BE2C (cell line): ENCODE measurements at places on chromosomes 7 and 10.
A peak's percentile ranks its signal among the peaks of the same experiment; 100 is the strongest.

DNA sequence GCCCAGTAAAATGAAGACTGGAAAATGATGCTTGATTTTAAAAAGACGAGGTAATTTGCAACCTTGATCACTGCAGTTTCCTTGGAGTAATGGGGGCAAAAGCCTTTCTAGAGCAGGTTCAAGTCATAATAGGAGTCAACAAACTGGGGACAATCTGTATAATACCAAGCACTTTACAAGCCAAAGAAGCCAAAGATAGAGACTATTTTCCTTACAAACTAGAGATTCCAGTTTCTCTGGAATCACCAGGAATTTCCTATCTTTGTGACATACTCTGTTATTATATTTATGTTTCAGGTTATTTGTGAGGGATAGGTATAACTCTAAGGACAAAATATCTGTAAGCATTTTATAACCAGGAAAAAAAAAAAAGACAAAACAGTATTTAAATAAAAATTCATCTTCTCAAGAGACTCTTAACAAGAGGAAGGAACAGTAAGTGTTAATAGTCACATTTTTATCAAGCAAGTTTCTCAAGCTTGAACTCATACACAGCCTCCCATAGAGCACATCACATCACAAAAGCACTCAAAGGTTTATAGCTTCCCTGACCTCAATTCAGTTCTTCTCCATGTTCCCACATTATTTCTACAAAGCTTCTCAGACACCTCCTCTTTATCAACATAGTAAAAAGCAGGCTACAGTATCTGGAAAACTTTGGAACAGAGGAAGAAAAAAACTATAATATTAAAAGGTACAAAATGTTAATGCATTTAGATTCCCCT, 18.9 kb downstream of the JMJD1C start:
- DNase-seq: no peak

- DNase-seq: no peak
These were observed 144.1 kb downstream of the GNAI1 start for GRCh38 chr7:80278737-80279136.

DNA sequence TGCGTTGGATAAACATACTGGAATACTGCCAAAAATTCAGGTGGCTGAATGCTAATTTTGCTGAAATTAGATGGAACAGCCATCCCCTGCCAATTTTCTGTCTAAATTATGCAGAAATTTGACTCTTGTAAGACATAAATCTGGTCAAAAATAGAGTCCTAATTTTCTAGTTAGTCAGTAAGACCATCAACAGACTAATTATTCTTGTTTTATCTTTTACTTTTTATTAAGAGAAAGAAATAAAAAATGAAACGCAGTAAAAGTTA, 110.3 kb upstream of the GATA3 start:
- no peak for DNase-seq

DNA sequence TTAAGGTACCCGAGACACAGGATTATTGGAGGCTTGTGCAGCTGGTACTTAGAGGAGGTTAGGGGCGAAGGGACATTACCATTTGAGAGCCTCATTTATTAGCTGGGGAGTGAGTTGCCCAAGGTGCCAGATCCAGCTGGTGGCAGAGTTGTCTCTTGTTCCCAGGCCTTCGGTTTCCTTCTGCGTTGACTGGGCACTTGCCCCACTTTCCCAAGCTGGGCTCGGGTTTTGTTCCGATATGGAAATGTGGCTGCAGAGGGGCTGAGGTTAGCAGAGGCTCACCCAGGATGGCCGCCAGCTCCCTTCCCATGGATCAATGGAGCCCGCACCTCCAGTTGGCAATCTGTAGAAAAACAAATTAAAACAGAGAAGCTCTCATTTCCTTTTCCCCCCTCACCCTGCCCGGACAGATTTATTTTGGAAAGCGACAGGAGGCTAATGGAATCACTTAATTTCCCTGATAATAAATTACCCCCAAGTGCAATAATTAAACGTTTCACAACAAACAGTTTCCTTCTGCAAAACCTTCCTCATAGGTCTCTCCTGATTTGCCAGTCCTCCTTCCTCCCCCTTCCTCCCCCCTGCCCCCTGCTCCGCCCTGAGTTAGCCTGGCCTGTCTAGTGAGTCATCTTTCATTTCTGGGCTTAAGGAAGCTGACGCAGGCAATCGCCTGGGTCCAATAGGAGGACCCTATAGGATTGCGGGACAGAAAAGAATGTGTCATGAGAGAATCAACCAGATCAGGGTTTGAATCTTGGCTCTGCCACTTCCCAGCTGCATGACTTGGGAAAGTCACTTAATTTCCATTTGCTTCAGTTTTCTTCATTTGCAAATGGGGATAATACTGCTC, 51.7 kb downstream of the ADRA2A start:
- peak; percentile 50 for DNase-seq

DNA sequence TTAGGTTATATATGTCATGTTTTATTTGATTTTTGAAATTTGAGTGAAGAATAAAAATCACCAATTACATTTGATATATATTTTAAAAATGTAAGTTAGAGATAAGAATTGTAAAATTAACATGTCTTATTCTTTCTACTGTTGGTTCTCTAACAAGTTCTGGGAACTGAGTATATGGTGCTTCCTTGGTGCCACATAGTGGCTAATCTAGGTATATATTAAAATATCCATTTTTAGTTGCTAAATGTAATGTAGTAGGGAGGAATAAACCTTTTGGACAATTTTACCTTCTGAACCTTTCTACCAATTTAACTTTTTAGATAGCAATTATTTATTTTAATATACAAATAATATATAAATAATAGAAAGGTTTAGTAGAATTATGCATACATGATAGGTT, 17.5 kb downstream of the CFAP69 start:
- no peak for DNase-seq

GRCh38 chr7:29945259-29945809, 44.3 kb downstream of the SCRN1 start:
- no peak for DNase-seq

DNA sequence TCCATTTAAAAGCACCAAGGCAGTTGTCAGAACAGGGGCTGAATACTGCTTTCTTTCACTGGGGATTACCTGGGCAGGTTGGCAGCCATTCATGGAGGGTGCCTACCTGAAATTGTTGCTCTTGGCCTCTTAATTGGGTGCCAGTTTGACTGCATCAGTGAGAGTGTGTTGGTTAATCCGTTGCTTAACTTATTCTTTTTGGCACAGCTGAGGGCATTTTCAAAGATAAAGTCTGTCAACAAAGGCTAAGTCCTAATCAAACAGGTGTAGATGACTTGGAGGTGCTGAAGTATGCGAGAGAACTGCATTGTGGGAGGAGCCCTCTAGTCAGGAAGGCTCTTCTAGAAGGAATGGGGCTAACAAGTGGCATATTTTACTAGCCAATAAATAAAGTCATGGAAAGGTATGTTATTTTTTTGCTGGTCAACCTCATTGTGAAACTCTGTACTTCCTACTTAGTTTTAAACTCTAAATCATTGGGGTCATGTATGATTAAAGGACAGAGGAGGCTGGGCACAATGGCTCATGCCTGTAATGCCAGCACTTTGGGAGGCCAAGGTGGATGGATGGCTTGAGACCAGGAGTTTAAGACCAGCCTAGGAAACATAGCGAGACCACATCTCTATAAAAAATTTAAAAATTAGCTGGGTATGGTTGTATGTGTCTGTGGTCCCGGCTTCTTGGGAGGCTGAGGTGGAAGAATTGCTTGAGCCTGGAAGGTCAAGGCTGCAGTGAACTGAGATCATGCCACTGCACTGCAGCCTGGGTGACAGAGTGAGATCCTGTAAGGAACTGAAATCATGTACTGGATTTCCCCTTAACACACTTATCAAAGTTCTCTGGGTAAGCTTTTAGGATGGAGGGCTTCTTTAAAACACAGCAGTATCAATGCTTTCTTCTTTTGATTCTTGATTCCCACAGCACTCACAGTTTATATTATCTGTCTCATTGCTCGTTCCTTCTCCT, 134.1 kb downstream of the LRMDA start:
- no peak for DNase-seq

DNA sequence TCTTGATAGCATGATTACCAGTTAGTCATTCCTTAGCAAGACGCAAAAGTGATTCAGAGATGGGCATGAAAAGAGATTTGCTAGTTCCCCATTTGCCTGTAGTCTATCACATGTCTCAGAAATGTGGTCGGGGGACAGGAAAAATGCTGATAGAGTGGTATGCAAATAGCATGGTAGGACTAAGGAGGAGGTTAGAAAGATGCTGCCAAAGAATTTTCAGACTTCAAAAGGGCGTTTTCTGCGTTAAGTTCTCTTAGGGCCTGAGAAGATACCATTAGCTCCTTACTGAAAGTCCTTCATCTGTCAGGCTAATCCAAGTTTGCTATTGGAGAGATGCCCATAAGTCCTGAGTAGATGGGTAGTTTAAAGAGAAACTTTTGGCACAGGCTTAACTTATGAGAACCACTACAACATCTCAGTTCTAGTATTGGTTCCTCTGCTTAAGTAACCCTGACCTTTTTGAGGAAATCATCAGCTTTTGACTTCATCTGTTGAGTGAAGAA, 2.7 kb downstream of the CALD1 start:
- DNase-seq: no peak

GRCh38 chr7:57437581-57437980, 12.4 kb upstream of the ZNF716 start:
- no peak for DNase-seq

DNA sequence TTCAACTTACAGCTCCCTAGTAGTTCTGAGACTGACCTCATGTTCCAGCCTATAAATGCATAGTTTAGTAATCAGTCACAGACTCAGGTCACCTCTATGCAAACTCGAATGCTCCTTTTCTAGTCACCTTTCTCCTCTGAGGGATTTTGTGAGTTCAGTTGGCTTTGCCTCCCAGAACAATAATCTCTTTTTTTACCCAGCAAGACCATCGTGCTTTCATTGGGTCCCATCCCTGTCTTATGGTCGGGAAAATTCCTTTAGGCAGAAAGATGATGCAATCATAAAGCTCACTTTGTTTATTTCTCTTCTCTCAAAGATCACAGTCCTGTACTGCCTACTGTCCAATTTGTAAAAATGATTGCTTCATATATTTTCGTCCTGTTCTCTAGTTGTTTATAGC, 38.4 kb downstream of the TWIST1 start:
- DNase-seq: no peak

DNA sequence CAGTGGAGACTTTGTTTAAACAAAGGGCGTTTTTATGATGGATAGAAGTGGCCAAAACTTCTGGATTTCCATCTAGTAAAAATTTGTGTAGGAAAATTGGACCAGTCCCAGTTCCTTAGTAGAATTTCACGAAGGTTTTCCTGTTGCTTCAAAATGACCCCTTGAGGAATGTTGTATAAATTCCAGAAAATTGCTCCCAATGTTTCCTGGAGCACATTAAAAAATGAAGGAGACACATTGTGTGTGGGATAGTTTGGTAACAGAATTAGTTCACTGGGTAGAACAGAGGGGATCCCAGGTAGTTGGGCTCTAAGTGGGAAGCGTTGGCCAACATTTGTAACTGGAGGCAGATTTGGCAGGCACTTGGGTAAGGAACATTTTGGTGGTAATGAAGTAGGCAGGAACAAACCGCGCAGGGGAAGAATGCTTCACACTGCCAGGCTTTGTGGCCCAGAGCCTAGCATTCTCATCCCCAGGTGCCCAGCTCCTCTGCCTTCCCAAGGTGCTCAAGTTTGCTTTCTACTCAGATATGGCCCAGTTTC, 758.6 kb downstream of the AUTS2 start:
- DNase-seq: no peak

DNA sequence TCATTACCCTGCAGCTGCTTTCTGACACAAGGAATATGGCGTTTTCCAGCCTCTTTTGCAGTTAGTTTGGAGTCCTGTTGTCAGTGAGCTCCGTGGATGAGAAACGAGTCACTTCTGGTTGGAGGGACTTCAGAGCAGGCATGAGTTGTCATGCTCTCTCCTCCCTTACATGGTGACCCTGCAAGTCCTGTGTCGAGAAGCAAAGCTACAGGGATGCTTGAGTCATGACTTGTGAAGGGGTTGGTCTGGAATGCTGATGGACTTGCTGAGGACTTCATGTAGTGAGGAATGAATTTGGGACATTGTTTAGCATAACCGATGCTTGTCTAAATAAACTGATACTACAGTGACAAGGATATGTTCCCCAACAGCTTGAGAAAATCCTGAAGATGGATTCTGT, 108.8 kb downstream of the ADCYAP1R1 start:
- no peak for DNase-seq

DNA sequence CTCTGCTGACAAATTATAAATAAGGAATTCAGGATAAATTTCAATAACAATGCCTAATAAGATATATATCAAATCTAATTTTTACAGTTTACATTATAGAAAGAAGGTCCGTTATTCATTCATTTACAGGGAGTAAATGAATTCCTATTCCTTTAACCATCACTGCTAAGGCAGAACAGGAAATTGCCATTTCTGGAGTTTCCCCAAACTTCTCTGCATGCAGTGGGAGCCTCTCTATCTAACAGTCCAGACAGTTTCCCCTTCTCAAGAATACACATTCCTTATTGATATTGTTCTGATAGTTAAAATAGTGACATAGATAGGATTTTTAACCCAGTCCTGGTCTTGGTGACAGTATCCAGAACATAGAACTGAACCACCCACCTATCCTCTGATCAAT, 24.3 kb downstream of the MKI67 start:
- DNase-seq: no peak

GRCh38 chr10:132906106-132906505, 36.3 kb downstream of the CFAP46 start:
- DNase-seq: no peak

DNA sequence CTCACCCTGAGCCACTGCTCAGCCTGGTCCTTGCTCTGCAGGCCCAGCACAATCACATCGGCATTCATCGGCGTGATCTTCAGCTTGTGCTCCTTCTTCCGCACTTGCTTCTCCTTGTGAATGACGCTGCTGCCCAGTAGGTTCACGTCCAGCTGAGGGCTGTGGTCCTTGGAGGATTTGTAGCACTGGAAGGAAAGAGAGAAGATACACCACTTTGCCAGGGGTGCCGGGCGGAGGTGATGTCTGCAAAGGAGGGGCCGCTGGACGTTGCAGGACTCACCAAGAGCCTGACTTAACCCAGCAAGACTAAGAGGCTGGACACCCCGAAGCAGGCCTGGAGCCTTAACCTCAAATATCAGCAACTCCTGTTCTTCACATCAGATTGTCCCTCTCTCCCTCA, 74.8 kb downstream of the VWA2 start:
- DNase-seq: no peak

- no peak for DNase-seq
These were observed 52.0 kb downstream of the BAIAP2L1 start for GRCh38 chr7:98348726-98349474.

DNA sequence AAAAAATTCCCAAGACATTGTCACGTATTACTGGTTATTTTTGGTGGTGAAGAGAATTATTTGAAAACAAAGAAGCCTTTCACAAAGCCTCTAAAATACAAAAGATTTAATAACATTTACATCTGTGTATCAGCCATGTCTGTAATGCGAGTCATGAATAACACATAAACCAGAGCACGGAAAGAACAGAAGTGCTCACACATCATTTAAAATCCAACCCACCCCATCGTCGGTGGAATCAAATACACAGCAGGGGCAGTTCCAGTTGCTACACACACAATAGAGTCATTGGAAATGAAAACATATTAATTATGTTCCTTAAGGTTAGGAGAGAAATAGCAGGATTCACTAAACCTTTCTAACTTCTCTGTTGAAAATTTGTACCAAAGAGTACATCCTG, 1097.3 kb downstream of the KCNMA1 start:
- DNase-seq: no peak

GRCh38 chr10:11441151-11441535, 170.3 kb downstream of the USP6NL start:
- DNase-seq: no peak

- DNase-seq: no peak
These were observed 129.6 kb downstream of the NPSR1 start for GRCh38 chr7:34787586-34787985.

GRCh38 chr10:11586170-11586569, 25.3 kb downstream of the USP6NL start:
- DNase-seq: no peak

- no peak for DNase-seq
These were observed 78.5 kb downstream of the RBM33 start for GRCh38 chr7:155722936-155723335.
